ENCODE measurements at places on chromosomes 1 and 21. TPM values are rescaled to one million over a fixed set of nuclear protein-coding genes. Genes with fewer than 3 reads are reported as not detected.

The ARL8A gene
- total RNA-seq, result 132 TPM

- DNase-seq, result no peak
Observed at GRCh38 chr1:239706245-239706892, 320.0 kb downstream of the CHRM3 start.

DNA sequence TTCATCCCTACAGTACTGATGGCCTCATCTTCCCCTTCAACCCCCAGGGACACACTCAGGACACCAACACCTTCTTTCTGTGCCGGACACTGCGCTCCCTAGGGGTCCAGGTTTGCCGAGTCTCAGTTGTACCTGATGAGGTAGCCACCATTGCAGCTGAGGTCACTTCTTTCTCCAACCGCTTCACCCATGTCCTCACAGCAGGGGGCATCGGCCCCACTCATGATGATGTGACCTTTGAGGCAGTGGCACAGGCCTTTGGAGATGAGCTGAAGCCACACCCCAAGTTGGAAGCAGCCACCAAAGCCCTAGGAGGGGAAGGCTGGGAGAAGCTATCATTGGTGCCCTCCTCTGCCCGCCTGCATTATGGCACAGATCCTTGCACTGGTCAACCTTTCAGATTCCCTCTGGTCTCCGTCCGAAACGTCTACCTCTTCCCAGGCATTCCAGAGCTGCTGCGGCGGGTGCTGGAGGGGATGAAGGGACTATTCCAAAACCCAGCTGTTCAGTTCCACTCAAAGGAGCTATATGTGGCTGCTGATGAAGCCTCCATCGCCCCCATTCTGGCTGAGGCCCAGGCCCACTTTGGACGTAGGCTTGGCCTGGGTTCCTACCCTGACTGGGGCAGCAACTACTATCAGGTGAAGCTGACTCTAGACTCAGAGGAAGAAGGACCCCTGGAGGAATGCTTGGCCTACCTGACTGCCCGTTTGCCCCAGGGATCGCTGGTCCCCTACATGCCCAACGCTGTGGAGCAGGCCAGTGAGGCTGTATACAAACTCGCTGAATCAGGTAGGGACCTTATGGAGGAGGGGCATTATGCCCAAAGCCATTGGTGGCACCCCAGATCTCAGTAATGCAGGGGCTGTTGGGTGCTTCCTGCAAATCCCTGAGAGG lies 5.1 kb upstream of the LENEP start:
- DNase-seq, result no peak

GRCh38 chr1:91781371-91781825 lies 104.6 kb downstream of the TGFBR3 start:
- DNase-seq, result no peak

- no peak for DNase-seq
Observed at GRCh38 chr1:90314533-90314932, 319.6 kb downstream of the ZNF326 start.
